Amniotic epithelial cell (primary cell): ENCODE measurements at places on chromosomes 2 and 18.

DNA sequence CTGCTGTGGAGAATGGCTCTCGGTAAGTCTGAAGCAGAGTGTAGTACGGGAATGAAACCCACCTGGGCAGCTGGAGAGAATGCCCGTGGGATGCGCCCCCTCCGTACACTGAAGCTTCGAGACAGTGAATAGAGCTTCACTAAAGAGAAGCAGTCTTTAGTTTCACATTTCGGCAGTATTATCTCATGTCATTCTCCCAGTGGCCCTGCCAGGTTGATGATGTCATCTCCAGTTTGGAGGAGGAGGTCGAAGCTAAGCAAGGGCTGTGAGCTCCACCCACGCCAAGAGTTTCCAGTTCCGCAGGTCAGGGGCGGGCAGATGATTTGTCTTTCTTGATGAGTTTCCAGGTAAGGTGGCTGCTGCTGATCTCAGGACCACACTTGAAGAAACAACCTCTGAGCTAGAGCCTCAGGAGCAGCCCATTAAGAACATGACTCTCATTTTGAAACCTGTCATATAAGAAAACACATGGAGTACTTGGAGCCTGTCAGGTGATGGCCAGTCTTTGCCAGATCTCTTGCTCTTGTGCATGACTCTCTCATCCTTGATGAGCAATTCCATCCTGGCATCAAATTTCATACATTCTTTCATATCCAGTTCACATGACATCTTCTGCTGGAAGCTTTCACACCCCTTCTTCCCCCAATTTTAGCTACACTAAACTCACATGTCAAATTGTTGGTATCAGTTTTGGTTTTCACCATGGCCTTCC lies 475.0 kb downstream of the RNF144A start:
- DNase-seq = no peak

DNA sequence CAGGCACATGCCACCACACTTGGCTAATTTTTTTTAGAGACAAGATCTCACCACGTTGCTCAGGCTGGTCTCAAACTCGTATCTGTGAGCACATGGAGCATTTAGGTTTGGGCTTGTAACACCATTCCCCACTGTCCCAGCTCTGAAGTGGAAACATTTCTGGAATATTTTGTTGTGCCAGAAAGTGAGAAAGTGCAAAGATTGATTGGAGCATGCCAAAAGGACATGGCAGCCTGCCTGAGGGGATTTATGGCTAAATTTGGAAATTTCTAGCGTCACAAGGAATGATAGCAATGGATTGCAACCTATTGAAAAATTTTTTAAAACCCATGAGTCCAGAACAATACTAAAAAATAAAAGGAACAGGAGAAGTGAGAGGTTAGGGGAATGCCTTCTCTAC lies 136.8 kb downstream of the ESCO1 start:
- DNase-seq = no peak

DNA sequence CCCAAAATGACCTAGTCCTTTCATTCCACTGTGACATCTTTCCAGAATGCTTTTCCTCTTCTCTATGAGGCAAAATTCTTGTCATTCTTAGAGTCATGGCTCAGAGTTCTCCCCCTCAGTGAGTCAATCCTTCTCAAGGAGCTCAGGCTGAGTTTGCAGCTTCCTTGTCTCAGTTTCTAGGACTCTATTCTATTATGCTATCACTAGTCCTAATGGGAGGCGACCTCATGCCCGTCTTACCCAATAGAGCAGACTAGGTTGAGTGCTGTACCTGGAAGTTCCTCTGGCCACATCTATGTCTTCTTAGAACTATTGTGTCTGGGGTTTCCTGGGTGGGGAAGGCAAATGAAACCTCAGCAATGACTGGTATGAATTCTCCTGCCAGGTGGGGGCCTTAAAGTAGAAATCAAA lies 51.5 kb downstream of the HAUS1 start:
- peak; percentile 87 for DNase-seq

DNA sequence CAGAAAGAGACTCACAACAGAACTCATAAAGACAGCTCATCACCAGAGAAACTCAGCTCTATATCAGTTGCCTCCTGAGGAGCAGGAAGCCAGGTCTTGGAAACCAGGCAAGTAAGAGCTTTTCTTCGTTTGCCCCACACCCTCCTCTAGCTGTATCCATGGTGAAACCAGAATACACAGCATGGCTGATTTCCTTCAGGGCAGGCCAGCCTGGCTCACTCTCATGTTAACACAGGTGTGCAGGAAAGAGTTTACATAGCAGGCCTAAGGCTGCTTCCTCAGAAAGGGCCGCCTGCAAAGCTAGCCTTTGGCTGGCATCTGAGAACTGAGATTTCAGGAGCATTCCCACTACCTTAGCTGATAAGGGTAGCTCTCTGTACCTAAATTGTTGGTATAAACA lies 65.7 kb downstream of the KLHL14 start:
- no peak for DNase-seq

DNA sequence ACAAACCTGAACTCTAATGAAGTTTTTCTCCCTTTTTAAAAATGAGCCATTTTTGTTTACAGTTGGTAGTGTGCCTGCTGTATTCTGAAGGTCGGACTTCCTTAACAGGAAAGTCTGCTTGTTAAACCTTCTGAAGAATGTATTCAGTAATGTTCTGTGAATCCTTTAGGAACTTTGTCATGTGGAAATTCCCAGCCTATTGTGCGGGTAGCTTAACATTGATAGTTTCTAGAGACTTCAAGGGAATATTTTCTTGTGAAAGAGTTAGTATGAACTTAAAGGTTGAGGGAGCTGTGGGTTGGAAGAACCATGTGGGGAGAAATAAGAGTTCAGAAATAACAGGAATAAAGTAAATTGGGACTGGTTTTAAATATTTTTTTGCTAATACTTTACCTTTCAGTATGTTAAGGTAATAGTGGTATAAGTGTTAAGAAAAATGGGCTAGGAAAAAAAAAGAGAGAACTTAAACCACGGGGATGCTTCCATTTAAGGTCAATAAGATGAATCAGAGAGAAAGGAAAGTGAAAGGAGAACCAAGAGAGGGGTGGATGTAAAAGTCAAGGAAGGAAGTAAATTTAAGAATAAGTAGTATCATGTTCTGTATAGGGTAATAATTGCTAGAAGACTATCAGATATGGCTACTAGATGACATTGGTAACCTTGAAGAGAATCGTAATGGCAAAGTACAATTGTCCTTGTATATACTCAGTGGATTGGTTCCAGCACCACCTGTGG lies 90.5 kb downstream of the PMS1 start:
- peak; percentile 17 for DNase-seq

DNA sequence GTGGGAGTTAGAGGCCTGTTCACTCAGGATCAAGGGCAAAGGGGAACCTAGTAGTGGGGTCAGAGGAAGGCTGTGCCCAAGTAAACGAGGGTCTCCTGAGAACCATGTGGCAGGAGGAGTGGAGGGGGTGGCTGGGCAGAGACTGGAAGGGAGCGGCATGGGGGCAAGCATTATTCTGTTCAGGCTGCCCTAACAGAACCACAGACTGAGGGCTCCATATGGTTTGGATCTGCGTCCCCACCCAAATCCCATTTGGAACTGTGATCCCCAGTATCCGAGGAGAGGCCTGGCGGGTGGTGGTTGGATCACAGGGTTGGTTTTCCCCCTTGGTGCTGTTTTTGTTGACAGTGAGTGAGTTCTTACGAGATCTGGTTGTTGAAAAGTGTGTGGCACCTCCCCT lies 287.0 kb downstream of the PHLPP1 start:
- DNase-seq = no peak

- no peak for DNase-seq
Observed at GRCh38 chr18:33444709-33445108, 4.2 kb upstream of the CCDC178 start.

- DNase-seq = no peak
Observed at GRCh38 chr2:66408905-66409304, 26.0 kb upstream of the MEIS1 start.

DNA sequence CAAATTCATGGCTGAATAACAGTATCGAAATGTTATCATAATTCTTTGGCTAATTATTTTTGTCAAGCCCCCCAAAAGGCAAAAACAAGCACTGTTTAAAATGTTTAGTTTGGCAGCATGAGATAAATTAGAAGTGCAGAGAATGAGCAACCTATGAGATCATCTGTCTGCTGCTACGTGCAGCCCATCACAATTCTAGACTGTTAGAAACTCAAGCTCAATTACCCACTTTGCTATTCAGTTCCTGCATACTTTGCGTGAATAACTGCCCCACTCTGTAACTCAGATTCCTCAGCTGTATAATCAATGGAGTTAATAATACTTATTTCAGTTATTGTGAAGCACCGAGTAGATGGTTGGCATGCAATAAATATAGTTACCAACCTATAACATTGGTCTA lies 1181.9 kb downstream of the DPP10 start:
- no peak for DNase-seq

- DNase-seq = no peak
Observed at GRCh38 chr2:24691806-24692205, 101.4 kb downstream of the PTRHD1 start.

DNA sequence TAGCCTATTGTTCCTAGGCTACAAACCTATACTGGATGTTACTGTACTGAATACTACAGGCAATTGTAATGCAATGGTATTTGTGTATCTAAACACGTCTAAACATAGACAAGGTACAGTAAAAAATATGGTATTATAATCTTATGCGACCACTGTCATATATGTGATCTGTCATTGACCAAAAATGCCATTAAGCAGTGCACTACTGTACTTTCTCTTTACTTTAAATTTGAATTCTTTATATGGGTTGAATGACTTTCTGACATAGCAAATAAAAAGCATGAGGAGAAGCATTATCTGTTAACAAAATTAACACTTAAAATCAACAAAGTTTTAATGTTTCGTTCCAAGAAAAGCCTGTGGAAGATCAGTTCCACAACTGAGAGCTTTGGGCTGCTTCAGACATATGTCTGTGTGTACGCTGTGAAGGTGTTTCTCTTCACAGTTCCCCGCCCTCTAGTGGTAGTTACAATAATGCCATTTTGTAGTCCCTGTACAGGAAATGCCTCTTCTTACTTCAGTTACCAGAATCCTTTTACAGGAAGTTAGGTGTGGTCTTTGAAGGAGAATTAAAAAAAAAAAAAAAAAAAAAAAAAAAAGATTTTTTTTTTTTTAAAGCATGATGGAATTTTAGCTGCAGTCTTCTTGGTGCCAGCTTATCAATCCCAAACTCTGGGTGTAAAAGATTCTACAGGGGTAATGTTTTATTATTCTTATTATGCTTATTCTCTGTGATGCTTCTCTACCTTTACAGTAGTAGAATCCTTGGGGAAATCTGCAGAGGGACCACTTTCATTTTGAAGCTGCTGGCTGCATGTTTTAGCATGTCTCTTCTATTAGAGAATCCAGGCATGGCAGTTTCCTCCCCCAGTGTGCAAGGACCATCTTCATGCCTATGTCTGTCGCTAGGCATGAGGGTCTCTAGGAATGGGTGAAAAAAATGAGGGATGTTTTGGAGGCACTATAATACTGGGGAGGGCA lies 54.5 kb downstream of the SCN2A start:
- DNase-seq = peak; percentile 87

DNA sequence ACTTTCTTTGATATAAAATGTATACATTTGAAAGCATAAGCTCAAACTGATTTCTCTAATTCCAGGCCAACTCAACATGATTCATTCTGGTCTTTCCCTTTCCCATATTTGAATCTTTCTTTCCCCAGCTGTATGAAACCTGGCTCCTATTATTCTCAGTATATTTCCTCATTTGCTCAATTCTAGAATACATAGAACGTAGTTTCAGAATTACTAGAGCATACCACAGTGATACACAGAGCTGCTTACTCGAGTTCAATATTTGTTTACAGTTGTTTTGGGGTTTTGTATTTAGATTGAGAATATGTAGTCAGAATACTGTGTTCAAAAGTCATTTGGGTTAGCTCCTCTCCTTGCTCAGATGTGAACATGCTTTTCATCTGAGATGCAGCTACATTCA lies 43.0 kb downstream of the TNFRSF11A start:
- DNase-seq = no peak

DNA sequence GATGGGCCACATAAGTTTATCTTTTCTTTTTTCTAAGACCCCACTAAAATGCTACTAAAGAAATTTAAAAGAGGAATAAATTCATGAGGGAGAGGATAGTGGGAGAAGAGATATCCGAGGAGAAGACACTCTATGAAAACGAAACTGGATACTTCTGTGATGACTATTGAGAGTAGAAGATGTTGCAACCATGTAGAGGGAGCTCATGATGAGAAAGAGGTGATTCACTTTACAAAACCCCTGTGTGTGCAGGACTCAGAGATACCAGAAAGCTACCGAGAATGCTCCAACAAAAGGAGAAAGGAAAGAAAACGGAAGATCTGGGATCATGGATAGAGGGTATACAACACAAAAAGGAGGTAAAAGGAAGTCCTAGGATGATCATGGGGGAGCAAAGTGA lies 34.9 kb downstream of the SLC38A11 start:
- DNase-seq = peak; percentile 98

- DNase-seq = no peak
Observed at GRCh38 chr2:99442837-99443236, 47.0 kb downstream of the REV1 start.

DNA sequence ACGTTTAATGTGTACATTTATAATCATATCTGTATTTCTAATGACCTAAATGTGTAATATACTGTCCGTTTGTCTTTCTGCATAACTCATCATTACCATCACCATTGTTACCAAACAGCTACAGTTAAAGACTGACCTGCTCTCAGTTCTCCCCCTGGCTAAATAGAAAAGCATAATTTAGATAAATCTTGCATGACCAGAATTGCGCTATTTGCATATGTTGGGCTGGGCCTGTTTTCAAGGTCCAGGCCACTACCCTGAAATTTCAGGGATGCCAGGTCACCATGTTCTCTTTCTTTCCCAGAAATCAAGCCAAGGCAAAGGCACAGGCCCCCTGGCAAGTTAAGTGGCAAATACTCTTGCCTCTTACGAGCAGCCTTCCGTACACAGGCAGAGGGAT lies 78.4 kb downstream of the MARCHF4 start:
- DNase-seq = no peak

DNA sequence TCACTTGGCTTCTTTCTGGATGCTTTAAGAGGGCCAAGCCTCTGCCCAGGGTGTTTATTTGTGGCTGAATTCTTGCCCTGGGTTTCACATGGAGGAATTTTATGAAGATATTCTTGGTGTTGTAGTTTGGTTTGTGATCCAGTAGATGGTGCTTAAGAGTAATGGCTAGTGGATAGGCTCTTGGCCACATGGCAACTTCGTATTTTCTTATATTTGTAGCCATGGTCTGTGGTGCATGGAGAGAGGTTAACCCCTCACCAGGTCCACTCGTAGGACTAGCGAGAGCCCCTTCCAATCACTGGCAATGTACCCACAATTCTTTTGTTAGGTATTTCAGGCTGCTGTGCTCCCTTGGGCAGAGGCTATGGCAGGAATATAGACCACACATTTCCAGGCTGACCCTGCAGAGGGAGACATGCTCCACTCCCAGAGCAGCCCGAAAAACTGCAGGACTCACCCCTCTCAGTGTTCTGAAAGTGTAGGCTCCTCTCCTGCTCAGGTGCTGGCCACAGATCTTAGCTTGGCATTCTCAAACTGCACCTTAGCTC lies 582.1 kb upstream of the SETBP1 start:
- peak; percentile 39 for DNase-seq
